Stimulated activated CD8-positive, alpha-beta memory T cell treated with anti-CD3 and anti-CD28 coated beads, Interleukin-4, amount 100 ng/mL, for 4 hours (primary cell): ENCODE measurements at places on chromosomes 12 and 14.

GRCh38 chr12:89697296-89697695 lies 11.3 kb downstream of the ATP2B1 start:
- no peak for DNase-seq

GRCh38 chr14:37594238-37594970 lies 645 bp downstream of the FOXA1 start:
- DNase-seq = no peak

DNA sequence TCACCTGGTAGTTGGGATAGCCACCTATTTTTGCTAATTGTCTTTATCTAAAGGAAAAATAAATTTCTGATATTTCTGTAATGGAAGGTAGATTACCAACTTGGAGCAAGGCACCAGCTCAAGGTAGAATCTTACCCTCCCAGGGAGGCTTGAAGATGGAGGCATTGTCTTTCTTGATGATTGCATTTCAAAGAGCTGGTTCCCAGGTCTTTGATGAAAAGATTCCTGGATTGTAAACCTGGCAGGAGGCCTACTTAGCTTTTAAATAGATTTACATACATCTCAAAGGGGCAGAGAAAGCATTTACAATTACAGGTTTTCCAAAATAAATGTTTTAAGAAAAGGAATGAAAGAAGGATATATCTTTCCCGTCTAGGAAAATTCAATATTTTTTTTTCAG lies 729.2 kb downstream of the LRFN5 start:
- DNase-seq = no peak

DNA sequence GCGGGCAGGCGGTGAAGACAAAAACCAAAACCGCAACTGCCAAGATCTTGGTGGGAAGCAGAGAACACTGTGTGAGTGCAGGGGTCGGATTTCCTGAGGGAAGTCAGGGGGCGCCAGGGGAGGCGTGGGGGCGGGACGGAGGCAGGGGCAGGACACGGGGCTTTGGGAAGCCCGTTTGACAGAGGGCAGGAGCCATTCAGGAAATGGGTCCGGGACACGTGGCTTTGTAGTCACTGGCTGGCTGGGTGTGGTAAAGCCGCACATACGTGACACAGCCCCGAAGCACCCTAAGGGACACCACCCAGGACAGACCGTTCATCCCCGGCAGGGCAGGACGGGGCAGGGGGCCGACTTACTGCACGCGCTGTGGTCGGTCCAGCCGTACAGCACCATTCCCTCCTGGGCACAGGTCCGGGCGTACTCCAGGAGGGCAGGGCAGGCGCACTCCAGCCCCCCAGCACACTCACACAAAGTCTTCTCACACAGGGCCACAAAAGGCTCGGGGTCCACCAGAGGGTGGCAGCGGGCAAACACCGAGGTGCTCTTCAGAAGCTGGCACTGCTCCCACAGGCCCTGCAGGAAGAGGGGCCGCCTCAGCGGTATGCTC lies 49.4 kb downstream of the VWF start:
- DNase-seq = no peak
